Fibroblast of skin of right biceps (primary cell): ENCODE measurements at places on chromosomes 2 and 18.

DNA sequence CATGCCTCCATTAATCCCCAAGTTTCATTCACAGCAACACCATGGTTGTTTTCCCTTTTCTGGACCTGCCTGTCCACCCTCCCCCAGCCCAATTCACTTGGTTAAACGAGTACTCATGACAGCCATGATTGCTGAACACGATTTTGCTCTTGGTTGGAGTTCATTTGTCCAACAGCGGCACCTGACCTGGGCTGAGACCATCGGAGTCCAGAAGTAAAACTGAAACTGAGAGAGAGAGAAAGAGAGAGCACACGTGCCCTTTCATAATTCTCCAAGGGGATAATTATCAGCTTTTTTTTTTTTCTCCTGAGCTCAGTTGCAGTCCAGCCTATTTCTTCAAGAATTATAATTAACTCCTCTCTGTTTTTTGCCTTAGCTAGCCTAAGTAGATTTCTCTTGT is 13.7 kb upstream of the KIF5C start:
- DNase-seq, result no peak

DNA sequence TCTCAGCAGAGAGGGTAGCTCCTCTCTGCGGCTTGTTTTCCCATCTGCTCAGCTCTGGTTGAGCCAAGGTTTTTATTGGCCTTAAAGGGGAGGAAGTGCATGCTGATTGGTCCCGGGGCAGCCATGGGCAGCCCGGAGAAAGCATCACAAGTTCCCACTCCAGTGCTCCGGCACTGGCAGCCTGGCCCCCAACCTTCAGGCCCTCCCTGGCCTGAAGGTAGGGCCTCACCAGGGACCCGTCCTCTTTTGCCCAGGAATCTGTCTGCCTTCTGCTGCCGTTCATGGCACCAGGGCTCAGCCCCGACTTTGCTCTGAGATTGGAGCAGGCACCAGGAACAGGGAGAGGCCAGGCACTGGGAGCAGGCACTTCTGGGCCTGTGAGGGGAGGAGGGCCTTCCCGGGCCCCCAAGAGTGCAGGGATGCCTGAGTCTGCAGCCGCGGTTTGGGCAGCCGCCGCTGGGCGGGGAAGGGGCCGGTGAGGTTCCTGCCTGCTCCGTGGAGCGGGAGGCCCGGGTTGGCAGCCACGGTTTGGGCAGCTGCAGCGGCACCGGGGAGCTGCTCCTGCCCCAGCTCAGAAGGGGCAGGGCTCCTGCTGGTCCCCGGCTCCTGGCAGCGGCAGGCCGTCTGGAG is 17.5 kb upstream of the ILKAP start:
- DNase-seq, result no peak

DNA sequence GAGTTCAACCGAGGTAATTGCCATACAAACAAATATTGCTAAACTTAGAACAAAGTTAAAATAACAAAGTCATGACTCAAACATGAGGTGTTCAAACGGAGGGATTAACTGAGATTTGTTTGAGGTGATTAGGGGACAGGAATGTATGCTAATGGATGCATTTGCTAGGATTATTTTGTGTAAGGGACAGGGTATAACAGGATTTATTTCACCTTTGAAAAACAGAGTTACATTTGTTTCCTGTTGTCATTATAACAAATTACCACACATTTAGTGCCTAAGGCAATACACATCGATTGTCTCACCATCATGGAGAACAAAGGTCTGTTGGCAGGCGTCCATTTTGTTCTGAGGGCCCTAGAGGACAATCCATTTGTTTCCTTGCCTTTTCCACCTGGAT is 304.3 kb upstream of the CNTNAP5 start:
- DNase-seq, result no peak

DNA sequence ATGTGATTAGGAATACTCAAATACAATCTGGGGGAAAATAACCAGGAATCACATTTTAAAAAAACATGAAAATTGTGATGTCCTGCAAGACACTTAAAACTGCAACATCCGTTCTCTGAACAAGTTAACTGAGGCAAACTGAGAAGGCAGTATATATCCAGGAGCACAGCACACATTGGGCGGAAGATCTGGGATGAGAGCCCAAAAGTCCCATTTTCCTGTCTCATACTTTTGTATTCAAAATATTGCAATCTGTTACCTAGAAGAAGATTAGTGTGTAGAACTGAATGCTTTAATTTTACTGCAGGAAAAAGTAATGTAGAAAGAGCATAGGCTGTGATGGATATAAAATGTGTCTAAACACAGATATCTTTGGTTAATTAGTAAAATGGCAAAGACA is 276.8 kb upstream of the FANCL start:
- DNase-seq, result no peak

GRCh38 chr2:69988086-69988635 is 26.7 kb upstream of the ASPRV1 start:
- no peak for DNase-seq

- no peak for DNase-seq
Measured at GRCh38 chr2:111068435-111069058, 52.2 kb upstream of the BCL2L11 start.

- no peak for DNase-seq
Measured at GRCh38 chr2:53782676-53783075, 4.1 kb downstream of the ASB3 start.

- DNase-seq, result no peak
Measured at GRCh38 chr2:11026286-11026921, 114.7 kb downstream of the KCNF1 start.
